ENCODE measurements at places on chromosomes 5 and 9. TPM values are rescaled to one million over a fixed set of nuclear protein-coding genes. Genes with fewer than 3 reads are reported as not detected.

DNA sequence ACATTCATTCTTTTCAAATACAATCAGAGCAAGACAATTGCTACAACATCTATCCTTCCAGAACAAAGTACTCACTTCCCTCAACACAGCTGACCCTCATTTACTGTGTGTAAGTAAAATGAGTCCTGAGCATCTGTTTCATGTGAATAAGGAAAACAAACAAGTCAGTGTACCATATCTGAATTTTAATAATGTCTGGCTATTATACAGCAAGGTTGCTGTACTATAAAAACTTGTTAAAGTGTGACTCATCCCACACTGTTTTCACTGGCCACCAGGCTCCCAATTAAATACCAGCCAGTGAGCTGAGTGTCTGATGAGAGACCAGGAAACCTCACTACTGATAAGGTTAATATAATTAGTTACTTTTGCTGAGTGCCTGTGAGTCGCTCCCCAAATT lies 339.8 kb downstream of the AGTPBP1 start:
- DNase-seq = no peak

- DNase-seq = no peak
These were observed 155.7 kb downstream of the GLIS3 start for GRCh38 chr9:4143936-4144717.

The HTR1A gene
- not detected for total RNA-seq

- no peak for DNase-seq
These were observed 76.1 kb upstream of the ASS1 start for GRCh38 chr9:130368631-130369103.

The C5orf34 gene
- total RNA-seq = 1.2 TPM

The INSL4 gene
- total RNA-seq = not detected

The KCNN2 gene
- total RNA-seq = not detected

GRCh38 chr5:134609232-134609851 lies 23.3 kb downstream of the SAR1B start:
- DNase-seq = no peak

DNA sequence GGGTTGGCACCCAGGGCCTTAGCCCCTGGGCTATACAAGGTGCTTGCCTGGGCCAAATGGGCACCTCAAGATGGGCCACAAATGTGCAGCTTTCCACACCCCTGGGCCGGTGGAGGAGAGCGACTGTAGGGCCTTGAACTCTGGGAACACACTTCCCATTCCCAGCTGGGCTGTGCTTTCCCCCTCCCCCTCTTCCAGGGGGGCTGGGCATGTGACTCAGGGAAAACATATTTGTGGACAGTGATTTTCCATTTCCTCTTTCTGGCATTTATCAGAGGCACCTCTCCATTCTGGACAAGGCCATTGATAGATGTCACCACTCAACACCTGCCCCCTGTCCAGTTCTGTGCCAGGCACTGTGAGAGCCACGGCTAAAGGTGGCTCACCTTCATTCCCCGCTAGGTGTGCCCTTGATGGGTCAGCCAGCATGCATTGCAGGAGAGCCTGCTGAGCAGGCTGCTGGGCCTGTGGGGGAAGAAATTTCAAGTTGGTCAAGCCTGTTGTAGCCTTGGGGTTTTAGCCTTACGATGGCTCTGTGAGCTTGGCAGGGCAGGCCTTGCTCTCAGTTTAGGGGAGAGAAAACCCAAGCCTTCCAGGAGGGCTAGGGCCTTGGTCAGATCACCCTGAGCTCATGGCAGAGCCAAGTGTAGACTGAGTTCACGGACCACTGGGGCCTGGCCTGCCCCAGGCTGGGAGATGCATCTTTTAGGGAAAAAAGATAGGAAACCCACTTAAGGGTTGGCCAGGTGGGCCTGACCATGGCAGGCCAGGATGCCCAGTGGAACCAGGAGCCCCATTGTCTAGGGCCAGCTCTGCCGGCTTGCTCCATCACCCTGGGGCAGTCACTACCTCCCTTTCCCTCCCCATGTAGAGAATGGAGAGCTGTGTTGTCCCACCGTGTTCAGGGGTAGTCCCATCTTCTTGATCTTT lies 113.9 kb downstream of the DAB2IP start:
- no peak for DNase-seq

GRCh38 chr5:1278656-1279442 lies 16.0 kb downstream of the TERT start:
- no peak for DNase-seq

DNA sequence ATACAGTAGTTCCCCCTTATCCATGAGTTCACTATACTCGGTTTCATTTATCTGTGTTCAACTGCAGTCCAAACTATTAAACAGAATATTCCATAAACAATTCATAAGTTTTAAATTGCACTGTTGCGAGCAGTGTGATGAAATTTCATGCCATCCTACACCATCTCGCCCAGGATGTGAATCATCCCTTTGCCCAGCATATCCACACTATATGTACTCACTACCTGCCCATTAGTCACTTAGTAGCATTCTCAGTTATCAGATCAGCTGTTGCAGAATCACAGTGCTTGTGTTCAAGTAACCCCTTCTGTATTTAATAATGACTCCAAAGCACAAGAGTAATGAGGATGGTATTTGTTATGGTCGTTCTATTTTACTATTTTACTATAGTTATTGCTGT lies 51.5 kb downstream of the SHOC1 start:
- no peak for DNase-seq

DNA sequence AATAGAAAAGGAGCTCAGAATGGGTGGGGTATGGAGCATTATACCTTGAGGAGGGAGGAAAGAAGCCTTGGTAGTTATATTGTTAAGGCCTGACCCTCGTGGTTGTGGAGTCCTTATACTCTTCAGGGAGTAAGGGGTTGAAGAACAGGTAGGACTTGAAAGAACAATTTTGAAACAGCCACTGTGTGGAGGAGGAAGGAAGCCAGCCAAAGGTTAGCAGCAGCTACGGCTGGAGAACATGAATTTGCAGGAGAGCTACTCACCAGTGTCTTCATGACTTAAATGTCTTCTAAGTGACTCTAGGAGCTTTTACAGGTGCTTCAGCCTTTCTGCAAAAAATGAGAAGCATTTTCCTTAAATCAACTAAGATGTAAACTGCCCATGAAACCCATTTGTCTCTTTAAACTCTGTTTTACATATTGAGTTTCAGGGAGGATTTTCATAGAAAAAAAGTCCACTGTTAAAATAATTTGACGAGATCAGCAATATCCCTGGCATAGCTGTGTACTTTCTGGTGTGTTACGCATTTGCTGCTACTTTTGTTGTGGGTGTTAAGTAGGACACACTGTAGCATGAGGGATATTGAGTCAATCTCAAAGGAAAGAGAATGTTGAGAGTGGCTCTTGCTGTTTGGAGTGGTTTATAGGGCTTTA lies 110.6 kb upstream of the ELL2 start:
- DNase-seq = no peak

DNA sequence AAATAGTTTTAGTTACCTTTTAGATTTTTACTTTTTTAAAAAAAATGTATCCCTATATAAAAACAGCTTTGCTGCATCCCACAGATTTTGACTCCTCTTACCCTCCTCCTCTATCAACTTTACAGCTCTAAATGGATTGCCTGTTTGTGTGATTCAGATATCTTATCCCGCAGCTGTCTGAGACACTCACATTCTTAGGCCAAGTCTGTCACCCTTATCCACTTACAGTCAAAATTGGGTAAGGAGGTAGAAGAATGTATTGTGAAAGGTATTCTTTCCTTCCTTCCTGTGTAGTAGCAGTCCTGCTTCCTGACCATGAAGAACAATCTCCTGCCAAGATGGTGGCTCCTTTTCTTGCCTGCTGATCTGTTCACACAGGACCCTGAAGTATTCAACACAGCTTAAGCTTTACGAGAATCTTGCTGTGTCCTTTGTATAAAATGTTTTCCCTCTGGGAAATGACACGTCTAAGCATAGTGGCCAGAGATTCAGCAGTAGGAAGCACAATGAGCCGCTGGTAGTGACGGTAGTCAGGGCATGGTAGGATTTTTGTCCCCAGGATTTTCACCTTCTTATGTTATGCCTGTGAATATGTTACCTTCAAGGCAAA lies 67.7 kb upstream of the ST8SIA4 start:
- DNase-seq = no peak

DNA sequence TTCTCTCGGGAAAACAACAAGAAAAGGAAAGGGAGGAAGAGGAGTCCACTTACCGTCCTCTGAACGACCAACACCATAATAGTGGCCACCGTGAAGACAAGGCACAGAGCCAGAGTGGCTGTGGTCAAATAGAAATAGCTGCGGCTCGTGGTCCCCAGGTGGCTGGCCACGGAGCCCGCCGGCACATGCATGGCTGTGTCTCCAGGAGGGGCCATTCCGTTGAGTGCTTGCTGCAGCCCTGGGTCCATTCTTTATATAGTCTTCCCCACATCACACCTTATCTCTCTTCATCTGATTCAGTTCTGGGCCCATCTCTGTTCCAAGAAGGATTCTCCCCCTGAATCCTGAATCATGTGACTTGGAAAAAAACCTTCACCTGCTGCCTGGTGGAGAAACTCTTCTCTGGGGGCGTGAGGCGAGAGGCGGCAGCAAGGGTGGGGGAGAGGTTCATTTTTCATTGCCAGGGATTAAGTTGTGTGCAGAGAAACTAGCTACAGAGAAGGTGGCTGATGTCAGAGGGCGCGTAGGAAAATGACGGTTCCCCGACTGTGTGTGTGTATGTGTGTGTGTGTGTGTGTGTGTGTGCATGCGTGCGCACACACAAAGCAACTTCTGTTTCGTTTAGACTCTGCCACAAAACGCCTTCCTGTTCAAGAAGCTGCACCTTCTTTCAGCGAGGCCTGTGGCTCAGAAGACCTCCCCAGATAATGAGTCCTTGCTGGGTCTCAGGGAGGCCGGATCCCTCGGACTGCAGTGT lies at the start of gene TNFSF8:
TNFSF8 (minus strand) TSS at position 536 of the 757 bp plus-strand sequence; CDS start at position 248, 288 bp downstream.
- no peak for DNase-seq

DNA sequence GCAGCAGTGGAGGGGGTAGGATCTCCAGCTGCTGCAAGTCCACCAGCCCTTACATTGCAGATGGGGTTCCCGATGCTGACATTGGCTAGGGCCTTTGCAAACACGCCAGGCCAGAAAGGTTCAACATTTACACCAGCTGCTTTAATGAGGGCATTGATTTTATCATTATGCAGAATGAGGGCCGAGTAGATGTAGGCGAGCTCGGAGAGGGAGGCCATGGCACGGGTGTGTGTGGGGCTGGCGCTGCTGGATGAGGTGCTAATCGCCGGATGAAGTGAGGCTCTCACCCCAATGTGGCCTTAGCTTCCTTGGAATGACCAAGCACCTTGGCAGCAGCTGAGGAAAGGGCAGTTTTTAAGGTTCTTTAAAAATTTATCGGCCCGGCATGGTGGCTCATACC lies 27.4 kb downstream of the PHAX start:
- no peak for DNase-seq

DNA sequence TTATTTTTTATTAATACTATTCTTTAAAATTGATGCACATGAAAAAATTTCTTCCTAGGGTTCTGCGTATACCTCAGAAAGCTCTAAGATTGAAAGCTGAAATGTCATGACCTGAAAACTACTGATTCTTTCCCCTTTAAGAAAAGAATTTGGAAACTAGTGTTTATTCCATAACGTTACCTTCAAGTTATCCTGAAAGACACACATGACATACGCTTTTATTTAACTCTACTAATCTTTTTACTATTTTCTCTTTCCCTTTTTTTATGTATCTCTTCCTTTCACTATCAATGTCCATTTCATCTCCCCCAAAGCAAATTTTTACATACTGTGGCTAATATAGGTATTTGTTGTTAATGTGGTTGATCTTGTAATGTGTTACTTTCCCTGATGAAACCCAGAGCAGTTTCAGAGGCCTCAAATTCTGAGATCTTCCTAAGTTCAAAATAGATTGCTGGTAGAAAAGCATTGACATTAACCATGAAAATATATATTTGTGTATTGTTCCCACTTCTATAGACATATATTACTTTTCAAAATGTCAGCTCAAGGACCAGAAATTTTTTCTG lies 7.4 kb downstream of the NIPBL start:
- no peak for DNase-seq

DNA sequence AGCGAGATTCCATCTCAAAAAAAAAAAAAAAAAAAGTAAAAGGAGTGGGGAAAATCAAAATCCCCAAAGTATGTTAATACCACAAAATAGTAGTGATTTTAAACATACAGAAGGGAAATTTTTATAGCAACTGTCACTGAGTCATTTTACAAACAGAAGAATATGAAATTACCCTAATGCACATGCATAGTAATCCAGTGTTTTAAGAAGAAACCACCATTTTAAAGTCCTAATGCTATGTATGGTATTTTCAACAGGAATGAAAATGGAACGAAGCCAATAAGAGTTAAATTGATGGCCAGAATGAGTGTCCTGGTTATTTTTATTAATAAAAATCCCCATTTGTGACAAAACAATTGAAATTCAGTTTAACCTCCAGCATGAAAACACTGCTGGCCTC lies 26.7 kb upstream of the NXNL2 start:
- no peak for DNase-seq

- DNase-seq = no peak
These were observed 29.7 kb downstream of the PDE4D start for GRCh38 chr5:59863777-59864176.

GRCh38 chr5:128082551-128083032 lies 974 bp upstream of the SLC12A2 start:
- no peak for DNase-seq

DNA sequence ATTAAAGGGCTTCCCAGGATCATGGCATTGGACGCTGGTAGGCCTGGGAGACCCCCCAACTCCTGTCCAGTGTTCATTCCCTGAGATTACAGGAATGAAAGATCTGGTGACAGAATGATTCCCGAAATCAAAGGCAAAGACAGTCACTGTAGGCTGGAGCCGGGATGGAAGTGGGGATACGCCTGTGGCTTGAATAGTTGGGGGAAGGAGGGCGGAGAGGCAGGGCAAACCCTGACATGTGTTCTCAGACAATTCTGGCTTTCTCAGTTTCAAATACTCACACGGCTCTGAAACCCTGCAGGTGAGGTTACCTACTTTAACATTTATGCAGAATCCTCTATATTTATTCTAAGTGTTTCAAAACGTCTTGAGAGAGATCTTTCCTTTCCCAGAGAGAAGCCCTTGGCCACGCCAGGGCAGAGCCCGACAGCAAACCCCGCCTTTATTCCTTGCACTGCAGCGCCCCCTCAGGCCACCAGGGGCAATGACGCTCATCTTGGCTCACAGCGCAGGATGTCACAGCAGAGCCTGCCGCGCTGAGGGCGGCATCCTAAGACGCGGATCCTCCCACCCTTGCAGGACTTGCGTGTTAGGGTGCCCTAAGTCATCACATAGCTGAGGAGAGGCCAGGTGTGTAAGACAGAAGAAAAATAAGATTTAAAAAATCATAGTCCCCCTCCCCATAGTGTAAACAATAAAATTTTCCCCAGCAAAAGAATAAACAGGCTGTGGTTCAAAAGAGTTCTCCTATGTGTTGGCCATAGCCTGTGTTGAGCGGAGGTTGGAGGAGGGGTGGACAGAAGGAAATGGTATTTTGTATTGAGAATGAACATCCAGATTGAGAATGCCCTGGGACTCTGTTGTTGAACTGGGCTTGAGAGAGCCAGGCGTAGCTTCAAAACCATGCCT lies 284.5 kb downstream of the NTRK2 start:
- no peak for DNase-seq

The ANKRD55 gene
- total RNA-seq = not detected

- no peak for DNase-seq
These were observed 64.9 kb downstream of the SIL1 start for GRCh38 chr5:139133282-139133681.

The CDH6 gene
- 1.3 TPM for total RNA-seq

Data from mesenteric fat pad (tissue), 1 donor.